Activated CD8-positive, alpha-beta T cell treated with anti-CD3 and anti-CD28 coated beads for 36 hours (primary cell): ENCODE measurements at places on chromosomes 11 and 22.
A peak's percentile ranks its signal among the peaks of the same experiment; 100 is the strongest.

- H3K4me1 ChIP-seq = peaks cover 28% of the 10 kb centered on the region
- H3K27me3 ChIP-seq = no peaks in the 10 kb centered on the region
- no peak overlapping the region for H3K27ac ChIP-seq
- H3K4me3 ChIP-seq = no peak overlapping the region
- no peak for DNase-seq
Measured at GRCh38 chr11:102577182-102577581, 46.6 kb upstream of the MMP7 start.

- H3K4me3 ChIP-seq = no peak overlapping the region
- peak overlapping the region; percentile 82 for H3K27ac ChIP-seq
- no peak for DNase-seq
- H3K4me1 ChIP-seq = peaks cover 29% of the 10 kb centered on the region
- peaks cover 2% of the 10 kb centered on the region for H3K36me3 ChIP-seq
Measured at GRCh38 chr11:129854232-129854805, 38.7 kb downstream of the TMEM45B start.

DNA sequence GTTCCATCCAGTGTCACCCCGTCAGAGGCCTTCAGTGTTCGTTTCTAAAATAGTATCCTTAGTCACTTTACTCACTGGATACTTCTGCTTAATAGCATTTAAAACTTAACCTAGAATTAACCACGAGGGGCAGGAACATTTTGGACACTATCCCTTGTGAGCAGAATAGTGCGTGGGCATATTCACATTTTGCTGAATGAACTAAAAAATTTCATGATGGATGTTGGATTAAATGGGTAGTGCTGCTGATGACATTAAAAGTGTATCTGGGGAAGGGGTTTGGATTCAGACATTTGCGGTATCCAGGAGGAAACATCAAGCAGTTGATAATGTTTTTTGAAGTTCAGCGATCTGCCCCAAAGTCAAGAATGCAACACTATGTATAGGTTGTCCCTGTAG is 750 bp upstream of the NAT10 start:
- H3K36me3 ChIP-seq = peaks cover 42% of the 10 kb centered on the region
- DNase-seq = no peak
- peak overlapping the region; percentile 97 for H3K4me3 ChIP-seq
- H3K27me3 ChIP-seq = no peaks in the 10 kb centered on the region
- H3K4me1 ChIP-seq = peaks cover 39% of the 10 kb centered on the region

- H3K36me3 ChIP-seq = peaks cover 42% of the 10 kb centered on the region
- no peak for DNase-seq
- no peak overlapping the region for H3K27ac ChIP-seq
- H3K4me1 ChIP-seq = peaks cover 58% of the 10 kb centered on the region
- no peaks in the 10 kb centered on the region for H3K27me3 ChIP-seq
Measured at GRCh38 chr22:23229646-23230045, 49.3 kb downstream of the BCR start.

DNA sequence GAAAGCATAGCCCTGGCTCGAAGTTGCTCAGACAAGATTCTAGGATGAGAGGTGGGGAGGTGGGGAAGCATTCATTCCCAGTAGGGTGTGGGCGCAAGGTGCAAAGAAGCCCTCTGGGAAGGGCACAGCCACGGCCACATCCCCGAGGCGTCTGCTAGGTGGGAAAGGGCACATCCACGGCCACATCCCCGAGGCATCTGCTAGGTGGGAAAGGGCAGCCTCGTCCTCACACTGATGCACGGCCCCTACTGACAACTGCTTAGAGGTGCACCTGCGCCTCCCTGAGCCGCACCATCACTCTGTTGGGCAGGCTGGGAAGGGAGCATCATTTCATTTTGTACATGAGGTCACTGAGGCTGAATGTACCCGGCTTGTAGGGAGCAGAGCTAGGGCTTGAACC is 94.6 kb upstream of the PITPNB start:
- H3K36me3 ChIP-seq = no peaks in the 10 kb centered on the region
- H3K27ac ChIP-seq = no peak overlapping the region
- H3K4me3 ChIP-seq = no peak overlapping the region
- no peaks in the 10 kb centered on the region for H3K27me3 ChIP-seq
- H3K4me1 ChIP-seq = no peaks in the 10 kb centered on the region

DNA sequence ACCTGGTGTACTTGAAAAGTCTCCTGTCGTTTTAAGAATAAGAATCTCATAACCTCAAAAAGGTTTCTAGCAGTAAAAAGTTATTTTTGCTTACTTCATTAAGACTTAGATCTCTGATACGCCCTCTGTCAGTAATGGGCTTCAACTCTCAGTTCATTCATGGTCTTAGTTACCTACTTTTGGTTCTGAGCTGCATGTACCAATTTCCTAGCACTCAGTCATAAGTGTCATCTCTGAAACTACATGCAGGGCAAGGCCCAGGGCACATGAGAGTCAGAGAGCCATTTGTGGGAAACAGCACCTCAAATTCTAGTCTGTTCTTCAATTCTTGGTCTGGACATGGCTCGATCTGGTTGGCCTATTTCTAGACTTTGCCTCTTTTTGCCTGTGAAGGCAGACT is 838.4 kb downstream of the FAM181B start:
- no peak for DNase-seq
- H3K36me3 ChIP-seq = no peaks in the 10 kb centered on the region
- H3K27me3 ChIP-seq = no peaks in the 10 kb centered on the region
- no peaks in the 10 kb centered on the region for H3K4me1 ChIP-seq
- H3K4me3 ChIP-seq = no peak overlapping the region

GRCh38 chr11:78291503-78292108 is 102.9 kb downstream of the USP35 start:
- DNase-seq = peak; percentile 60
- peak overlapping the region; percentile 81 for H3K27ac ChIP-seq
- H3K4me3 ChIP-seq = no peak overlapping the region
- peaks cover 8% of the 10 kb centered on the region for H3K36me3 ChIP-seq
- H3K27me3 ChIP-seq = no peaks in the 10 kb centered on the region

GRCh38 chr22:30605449-30606110 is 1.4 kb upstream of the TCN2 start:
- no peaks in the 10 kb centered on the region for H3K27me3 ChIP-seq
- no peak overlapping the region for H3K27ac ChIP-seq
- H3K36me3 ChIP-seq = no peaks in the 10 kb centered on the region
- peaks cover 25% of the 10 kb centered on the region for H3K4me1 ChIP-seq

DNA sequence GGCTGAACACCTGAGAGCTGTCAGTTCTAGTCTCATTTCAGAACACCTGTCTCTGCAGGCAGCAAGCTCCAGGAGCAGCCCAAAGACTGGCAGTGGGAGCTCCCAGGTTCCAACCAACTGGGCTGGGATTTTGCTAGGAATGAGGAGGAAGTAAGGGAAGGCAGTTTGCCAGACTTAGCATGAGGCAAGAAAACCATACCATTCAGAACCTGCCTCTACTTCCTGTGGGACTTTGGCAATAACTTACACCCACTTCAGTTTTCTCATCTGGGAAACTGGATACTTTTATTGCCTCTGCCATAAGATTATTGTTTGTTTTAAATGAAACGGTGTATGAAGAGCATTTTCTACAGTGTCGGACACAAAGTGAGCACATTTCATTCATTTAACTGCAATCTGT is 363.7 kb upstream of the ISX start:
- no peaks in the 10 kb centered on the region for H3K36me3 ChIP-seq
- H3K4me1 ChIP-seq = no peaks in the 10 kb centered on the region
- H3K27ac ChIP-seq = no peak overlapping the region
- no peak overlapping the region for H3K4me3 ChIP-seq
- DNase-seq = no peak
- H3K27me3 ChIP-seq = peaks cover 4% of the 10 kb centered on the region

- no peak overlapping the region for H3K4me3 ChIP-seq
- no peaks in the 10 kb centered on the region for H3K36me3 ChIP-seq
- no peak for DNase-seq
Measured at GRCh38 chr11:121967131-121967704, 148.8 kb downstream of the BLID start.

GRCh38 chr11:120178561-120179056 is 32.2 kb upstream of the OAF start:
- DNase-seq = no peak
- no peaks in the 10 kb centered on the region for H3K4me1 ChIP-seq
- peaks cover 8% of the 10 kb centered on the region for H3K27me3 ChIP-seq
- H3K27ac ChIP-seq = no peak overlapping the region
- no peaks in the 10 kb centered on the region for H3K36me3 ChIP-seq
- no peak overlapping the region for H3K4me3 ChIP-seq

GRCh38 chr11:70843906-70844305 is 408.5 kb downstream of the SHANK2 start:
- H3K36me3 ChIP-seq = no peaks in the 10 kb centered on the region
- no peak overlapping the region for H3K4me3 ChIP-seq
- H3K4me1 ChIP-seq = no peaks in the 10 kb centered on the region
- peaks cover 8% of the 10 kb centered on the region for H3K27me3 ChIP-seq
- no peak overlapping the region for H3K27ac ChIP-seq

DNA sequence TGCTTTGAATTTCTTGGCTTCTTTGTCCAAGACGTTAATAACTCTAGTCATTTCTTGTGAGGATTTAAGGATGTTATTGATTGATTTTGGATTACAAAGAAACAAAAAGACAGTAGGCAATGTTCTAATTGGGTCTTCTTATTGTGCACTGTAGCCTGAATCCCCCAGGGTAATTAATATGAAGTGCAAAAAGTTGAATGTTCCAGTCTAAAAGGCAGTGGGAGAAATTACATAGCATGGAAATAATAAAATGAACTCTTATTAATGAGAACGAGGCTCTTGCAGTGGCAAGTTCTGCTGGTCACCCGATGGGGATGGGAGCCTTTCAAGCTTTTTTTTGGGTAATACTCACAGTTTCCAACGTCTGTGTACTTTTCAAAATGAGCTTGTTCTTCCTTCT is 45.6 kb downstream of the UBASH3B start:
- peak overlapping the region; percentile 71 for H3K27ac ChIP-seq
- H3K4me1 ChIP-seq = peaks cover 83% of the 10 kb centered on the region
- no peaks in the 10 kb centered on the region for H3K27me3 ChIP-seq
- DNase-seq = peak; percentile 58
- H3K4me3 ChIP-seq = no peak overlapping the region

GRCh38 chr22:25403284-25403810 is 161.1 kb upstream of the GRK3 start:
- peak overlapping the region; percentile 95 for H3K4me3 ChIP-seq
- H3K36me3 ChIP-seq = peaks cover 6% of the 10 kb centered on the region
- H3K27ac ChIP-seq = peak overlapping the region; percentile 80
- H3K4me1 ChIP-seq = peaks cover 42% of the 10 kb centered on the region
- H3K27me3 ChIP-seq = no peaks in the 10 kb centered on the region
- DNase-seq = no peak

- no peak for DNase-seq
- peaks cover 7% of the 10 kb centered on the region for H3K36me3 ChIP-seq
- peaks cover 10% of the 10 kb centered on the region for H3K4me1 ChIP-seq
- H3K27me3 ChIP-seq = no peaks in the 10 kb centered on the region
Measured at GRCh38 chr22:24386937-24387471, 40.4 kb upstream of the ADORA2A start.

DNA sequence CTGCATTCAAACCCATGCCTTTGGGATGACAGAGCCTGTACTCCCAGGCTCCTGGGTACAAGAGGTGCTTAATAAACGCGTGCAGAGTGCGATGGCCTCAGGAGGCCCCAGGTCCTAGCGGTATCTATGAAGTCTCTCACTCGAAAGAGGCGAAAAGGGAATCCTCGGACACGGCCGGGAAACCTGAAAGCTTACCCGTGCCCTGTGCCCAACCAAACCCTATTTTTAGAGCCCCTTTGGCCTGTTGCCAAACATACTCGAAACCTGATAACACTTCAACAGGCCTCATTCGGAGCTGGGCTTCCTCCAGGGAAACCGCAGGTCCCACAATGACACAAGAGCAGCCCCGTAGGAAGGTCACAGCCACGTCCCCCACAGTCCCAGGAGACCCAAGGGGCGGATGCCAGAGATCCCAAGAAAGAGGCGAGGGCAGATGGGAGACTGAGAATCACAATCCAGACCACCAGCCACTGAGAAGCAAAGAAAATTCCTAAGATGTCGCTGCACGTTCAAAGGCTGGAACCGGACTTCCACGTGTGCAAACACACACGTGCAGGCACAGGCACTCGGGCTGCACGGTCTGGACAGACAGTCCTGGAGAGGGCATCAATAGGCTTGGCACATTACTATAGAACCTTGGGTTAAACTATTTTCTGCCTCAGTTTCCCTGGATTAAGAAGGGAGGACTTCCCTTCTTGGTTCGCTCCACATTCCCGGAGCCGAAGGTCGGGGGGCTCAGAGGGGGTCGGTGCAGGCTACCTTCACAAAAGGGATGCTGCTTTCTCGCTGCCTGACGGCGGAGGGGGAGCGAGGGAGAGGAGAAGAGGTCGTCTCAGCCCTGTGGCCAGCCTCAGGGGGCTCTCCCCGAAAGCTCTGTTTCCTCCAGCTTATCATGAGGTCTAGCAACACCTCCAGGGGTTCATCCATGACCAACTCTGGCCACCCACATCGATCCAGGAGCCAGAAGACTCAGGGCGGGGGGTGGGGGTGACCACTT is 8.2 kb downstream of the PDGFB start:
- peaks cover 68% of the 10 kb centered on the region for H3K4me1 ChIP-seq
- DNase-seq = peak; percentile 82
- peaks cover 23% of the 10 kb centered on the region for H3K27me3 ChIP-seq

- no peaks in the 10 kb centered on the region for H3K27me3 ChIP-seq
- DNase-seq = peak; percentile 62
- H3K27ac ChIP-seq = no peak overlapping the region
- H3K4me3 ChIP-seq = no peak overlapping the region
- H3K4me1 ChIP-seq = peaks cover 4% of the 10 kb centered on the region
- H3K36me3 ChIP-seq = peaks cover 2% of the 10 kb centered on the region
Measured at GRCh38 chr11:20355221-20356219, 8.0 kb upstream of the HTATIP2 start.

- no peak overlapping the region for H3K4me3 ChIP-seq
- no peaks in the 10 kb centered on the region for H3K27me3 ChIP-seq
- peak overlapping the region; percentile 19 for H3K27ac ChIP-seq
- DNase-seq = peak; percentile 16
- peaks cover 26% of the 10 kb centered on the region for H3K36me3 ChIP-seq
Measured at GRCh38 chr11:110455718-110456117, 26.0 kb downstream of the FDX1 start.

DNA sequence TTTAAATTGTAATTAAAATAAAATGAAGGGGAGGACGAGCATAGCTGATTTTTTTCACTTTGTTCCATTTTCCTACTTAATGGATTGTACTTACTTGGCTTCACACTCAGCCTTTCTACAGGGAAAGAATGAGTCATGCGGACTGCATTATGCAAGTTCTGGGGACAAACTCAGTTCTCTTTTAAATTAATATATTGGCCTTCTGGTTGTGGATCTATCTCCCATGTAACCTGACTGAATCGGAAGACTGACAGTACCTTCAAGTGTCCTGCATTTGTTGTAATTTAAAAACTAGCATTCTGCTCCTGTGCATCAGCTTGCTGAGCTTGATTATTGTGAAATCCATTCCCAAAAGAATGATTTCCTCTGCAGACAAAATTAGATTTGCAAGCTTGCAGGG is 12.2 kb downstream of the OR8D1 start:
- H3K4me3 ChIP-seq = no peak overlapping the region
- peaks cover 2% of the 10 kb centered on the region for H3K27me3 ChIP-seq
- H3K27ac ChIP-seq = no peak overlapping the region
- no peaks in the 10 kb centered on the region for H3K36me3 ChIP-seq
- DNase-seq = no peak
